ENCODE measurements at places on chromosomes 11 and 22.

GRCh38 chr22:49628391-49629260 lies 199.0 kb downstream of the BRD1 start:
- DNase-seq = peak; percentile 87

DNA sequence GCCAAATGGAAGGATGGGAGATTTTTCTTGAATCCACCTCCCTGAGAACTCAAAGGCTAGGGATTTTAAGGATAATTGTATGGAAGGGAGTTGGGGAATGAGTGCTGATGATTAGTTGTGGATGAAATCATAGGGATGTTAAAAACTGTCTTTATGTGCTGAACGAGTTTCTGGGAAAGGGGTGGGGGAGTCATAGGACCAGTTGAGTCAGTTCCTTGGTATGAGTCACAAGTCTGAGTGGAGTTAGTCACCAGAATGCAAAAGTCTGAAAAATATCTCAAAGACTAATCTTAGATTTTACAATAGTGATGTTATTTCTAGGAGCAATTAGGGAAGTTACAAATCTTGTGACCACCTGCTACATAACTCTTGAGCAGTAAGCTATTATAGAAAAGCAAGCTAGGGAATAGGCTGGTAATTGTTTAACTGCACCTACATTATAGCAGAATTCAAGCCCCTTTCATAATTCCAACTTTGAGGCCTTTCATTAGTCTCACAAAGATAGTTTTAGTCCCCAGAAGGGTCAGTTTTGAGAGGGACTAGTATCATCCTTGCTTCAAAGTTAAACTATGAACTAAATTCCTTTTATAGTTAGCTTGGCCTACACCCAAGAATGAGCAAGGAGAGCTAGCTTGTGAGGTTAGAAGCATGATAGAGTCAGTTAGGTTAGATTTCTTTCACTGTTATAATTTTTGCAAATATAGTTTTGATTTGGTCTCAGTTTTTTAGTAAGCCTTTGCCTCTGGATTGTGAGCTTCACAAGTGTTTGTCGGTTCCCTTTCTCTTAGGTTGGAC lies 668.0 kb downstream of the ETS1 start:
- no peak for DNase-seq

- no peak for DNase-seq
Measured at GRCh38 chr22:37768273-37768672, 39.5 kb upstream of the GCAT start.

GRCh38 chr22:22681221-22681739 lies 36.9 kb downstream of the GGTLC2 start:
- DNase-seq = no peak

GRCh38 chr22:37981282-37982011 lies 2.9 kb downstream of the SOX10 start:
- no peak for DNase-seq
